Activated T-cell treated with anti-CD3 and anti-CD28 coated beads, Interleukin-2, amount 50 U/mL, for 4 hours (primary cell): ENCODE measurements at places on chromosomes 13 and 19.

DNA sequence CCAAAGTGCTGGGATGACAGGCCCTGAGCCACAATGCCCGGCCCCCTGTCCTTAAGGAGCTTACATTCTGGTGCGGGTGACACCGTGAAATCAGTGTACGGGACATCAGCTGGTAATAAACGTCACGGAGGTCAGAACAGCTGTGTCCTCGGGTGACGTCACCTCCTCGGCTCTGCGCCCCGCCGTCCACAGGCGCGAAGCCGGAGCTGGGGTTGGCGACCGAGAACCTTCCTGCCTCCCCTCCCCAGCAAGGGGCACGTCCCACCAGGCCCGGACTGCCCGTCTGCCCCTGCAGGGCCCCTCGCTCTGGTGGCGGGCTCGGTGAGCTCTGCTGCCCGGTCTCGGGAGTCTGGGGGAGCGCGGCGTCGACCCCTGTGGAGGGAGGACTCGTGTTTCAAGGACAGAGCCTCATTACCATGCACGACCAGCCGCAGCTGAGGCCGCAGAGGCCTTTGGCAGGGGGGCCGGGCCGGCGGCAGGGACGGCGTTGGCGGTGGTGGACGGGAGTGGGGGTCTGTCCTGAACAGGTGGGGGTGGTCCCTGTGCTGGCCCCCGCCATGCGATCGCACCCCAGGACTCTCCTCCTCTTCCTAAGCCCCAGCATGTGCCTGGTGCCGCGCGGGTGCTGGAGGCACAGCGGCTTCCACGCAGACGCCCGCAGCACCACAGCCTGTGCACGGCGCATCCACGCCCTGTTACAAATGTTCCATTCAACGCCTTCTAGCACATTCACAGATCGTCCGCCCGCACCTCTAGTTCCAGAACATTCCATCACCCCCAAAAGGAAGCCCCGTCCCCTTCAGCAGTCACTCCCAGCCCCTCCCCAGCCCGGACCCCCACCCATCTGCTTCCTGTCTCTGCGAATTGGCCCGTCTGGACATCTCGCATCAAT, 5.4 kb downstream of the LINGO3 start:
- no peak for DNase-seq

DNA sequence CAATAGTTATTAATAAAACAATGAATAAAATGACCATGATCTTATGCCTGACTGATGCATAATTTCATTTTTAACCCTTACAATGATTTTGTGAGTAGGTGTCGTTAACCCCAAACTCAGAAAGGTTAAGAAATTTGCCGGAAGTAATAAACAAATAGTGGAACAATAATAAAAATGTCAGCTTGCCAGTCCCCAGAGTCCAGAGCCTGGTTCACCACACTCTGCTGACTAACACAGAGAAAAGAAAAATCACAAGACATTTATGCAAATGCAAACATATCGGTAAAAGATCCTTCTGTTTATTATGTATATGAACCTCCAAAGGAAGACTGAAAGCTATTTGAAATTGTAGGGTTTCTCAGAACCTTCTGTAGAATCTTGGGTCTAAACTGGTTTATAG, 563.7 kb downstream of the EFNB2 start:
- no peak for DNase-seq

DNA sequence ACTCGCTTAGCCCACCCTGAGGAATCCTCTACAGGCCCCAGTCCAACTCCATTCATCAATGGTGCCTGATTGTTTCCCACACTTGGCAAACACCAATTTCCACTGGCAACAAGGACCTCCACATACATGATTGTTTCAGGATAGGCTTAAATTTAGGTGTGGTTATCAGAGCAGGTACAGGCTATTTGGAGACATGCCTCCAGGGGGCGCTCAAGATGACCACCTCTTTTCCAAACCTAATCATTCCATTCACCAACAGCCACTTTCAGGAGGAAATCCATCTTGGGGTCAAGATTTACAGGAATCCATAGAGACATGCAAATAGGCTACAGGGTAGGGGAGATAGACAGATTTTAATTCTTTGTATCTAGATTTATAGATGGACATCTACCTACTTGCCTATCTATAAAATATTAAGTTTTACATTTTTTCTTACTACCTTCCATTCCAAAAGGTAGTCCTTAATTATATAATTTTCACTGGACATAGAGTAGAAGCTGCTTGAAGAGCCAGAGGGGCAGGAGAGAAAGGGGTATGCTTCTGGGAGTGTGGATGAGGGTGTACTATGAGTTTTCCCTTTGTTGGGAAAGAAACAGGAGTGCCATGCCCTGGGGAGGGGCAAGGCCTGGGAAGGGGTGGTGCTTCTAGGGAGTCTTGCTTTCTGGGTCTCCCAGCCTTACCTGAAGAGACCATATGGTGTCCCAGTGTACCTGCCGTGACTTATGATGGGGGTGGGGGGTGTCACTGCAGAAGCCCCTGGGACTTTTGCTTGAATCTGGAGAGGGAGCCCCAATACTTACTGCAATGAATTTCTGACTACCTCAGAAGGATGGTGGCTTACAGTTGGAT, 14.1 kb upstream of the PCDH8 start:
- no peak for DNase-seq

GRCh38 chr19:17020823-17021222, 5.8 kb downstream of the CPAMD8 start:
- DNase-seq, result no peak

DNA sequence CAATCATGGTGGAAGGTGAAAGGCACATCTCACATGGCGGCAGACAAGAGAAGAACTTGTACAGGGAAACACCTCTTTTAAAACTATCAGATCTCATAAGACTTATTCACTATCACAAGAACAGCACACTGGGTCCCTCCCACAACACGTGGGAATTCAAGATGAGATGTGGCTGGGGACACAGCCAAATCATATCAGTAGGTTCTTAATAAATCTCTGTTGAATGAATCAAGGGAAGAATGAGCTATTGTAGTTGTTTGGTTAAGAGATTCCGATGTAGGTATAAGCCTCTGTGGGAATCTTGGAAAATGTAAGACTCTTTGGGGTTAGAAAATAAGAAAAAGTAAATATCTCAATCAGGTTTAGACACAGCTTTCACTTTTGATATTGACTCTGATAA, 400.2 kb downstream of the KCNRG start:
- DNase-seq, result no peak

DNA sequence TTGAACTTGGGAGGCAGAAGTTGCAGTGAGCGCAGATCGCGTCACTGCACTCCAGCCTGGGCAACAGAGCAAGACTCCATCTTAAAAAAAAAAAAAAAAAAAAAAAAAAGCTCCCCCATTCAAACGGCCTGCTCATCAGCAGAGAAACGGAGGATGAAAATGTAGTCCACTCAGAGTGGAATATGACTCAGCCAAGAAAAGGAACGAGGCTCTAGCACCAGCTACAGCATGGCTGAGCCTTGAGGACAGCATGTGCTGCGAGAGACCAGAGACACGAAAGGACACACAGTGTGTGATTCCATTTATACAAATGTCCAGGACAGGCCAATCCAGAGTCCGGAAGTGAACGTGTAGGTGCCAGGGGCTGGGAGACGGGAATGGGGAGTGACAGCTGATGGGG, 18.1 kb upstream of the MIER2 start:
- DNase-seq, result no peak

DNA sequence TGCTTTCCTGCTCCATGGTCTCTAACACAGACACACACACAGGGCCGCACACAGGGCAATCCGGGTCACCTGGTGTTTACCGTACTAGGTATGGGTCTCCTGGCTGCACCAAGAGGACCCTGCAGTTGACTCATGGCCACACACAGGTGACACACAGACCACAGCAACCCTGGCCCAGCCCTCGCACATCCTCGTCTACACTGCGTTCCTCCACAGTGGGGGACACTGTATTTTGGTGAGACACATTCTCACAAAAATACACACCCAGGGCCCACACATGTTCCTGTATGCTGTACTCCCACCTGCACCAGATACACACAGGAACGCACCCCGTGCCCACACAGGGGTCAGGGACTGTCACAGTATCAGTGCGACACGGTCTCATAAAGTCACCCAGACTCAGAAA, 12.8 kb downstream of the PDE4A start:
- DNase-seq, result no peak

GRCh38 chr13:50892210-50892944, 17.2 kb upstream of the RNASEH2B start:
- peak; percentile 12 for DNase-seq
